A549 treated with GW870086 at 1 μM for 4 hours (cell line): ENCODE measurements at places on chromosomes 7 and 10. TPM values are rescaled to one million over a fixed set of nuclear protein-coding genes. Genes with fewer than 3 reads are reported as not detected.

FKBP9 gene
- total RNA-seq = 71.5 to 117 TPM (median 90.5 TPM) in 5 replicates

GJD4 gene
- 0.08 TPM in 2 of 5 replicates, not detected in the others for total RNA-seq

ETV1 gene
- total RNA-seq = 1.8 to 3.4 TPM (median 2.3 TPM) in 5 replicates

ELN gene
- total RNA-seq = 0.06 to 0.16 TPM (median 0.08 TPM) in 5 replicates

HYAL4 gene
- 0.07 TPM in 1 of 5 replicates, not detected in the others for total RNA-seq

DNAAF5 gene
- total RNA-seq = 37.4 to 49.1 TPM (median 45.2 TPM) in 5 replicates

PRPS1L1 gene
- not detected in 5 replicates for total RNA-seq

OR6B1 gene
- total RNA-seq = not detected in 5 replicates

GIMAP4 gene
- not detected in 5 replicates for total RNA-seq

C10orf67 gene
- total RNA-seq = 0.05 to 0.17 TPM (median 0.08 TPM) in 3 of 5 replicates, not detected in the others

PPP1R3C gene
- 16.0 to 20.6 TPM (median 17.1 TPM) in 5 replicates for total RNA-seq

PHKG1 gene
- total RNA-seq = 0.35 to 1.9 TPM (median 0.48 TPM) in 5 replicates

ENKUR gene
- total RNA-seq = 0.12 to 0.29 TPM (median 0.21 TPM) in 5 replicates

TUBAL3 gene
- 0.19 to 0.50 TPM (median 0.27 TPM) in 5 replicates for total RNA-seq

HNRNPF gene
- 305 to 356 TPM (median 349 TPM) in 5 replicates for total RNA-seq

PRSS37 gene
- total RNA-seq = not detected in 5 replicates

OR2A12 gene
- not detected in 5 replicates for total RNA-seq

CALHM1 gene
- not detected in 5 replicates for total RNA-seq

BAMBI gene
- 12.4 to 16.5 TPM (median 14.3 TPM) in 5 replicates for total RNA-seq

CDH23 gene
- 1.9 to 3.4 TPM (median 2.1 TPM) in 5 replicates for total RNA-seq

AKR1E2 gene
- total RNA-seq = 5.6 to 7.2 TPM (median 6.6 TPM) in 5 replicates

GPR26 gene
- not detected in 5 replicates for total RNA-seq

FAM131B gene
- 0.27 to 0.65 TPM (median 0.40 TPM) in 5 replicates for total RNA-seq

CHCHD2 gene
- total RNA-seq = 632 to 765 TPM (median 688 TPM) in 5 replicates

HMX2 gene
- 0.14 to 0.25 TPM in 2 of 5 replicates, not detected in the others for total RNA-seq

CTAGE4 gene
- total RNA-seq = not detected in 5 replicates

MSMB gene
- total RNA-seq = 0.51 TPM in 1 of 5 replicates, not detected in the others

TMEM60 gene
- 21.3 to 28.9 TPM (median 26.2 TPM) in 5 replicates for total RNA-seq

NPY4R gene
- total RNA-seq = 28.0 to 43.1 TPM (median 39.2 TPM) in 5 replicates

DIP2C gene
- total RNA-seq = 7.1 to 11.8 TPM (median 11.1 TPM) in 5 replicates

TRIM50 gene
- total RNA-seq = 0.08 TPM in 1 of 5 replicates, not detected in the others

CAMK1D gene
- total RNA-seq = 6.1 to 7.9 TPM (median 6.9 TPM) in 5 replicates

GRM8 gene
- not detected in 5 replicates for total RNA-seq

NUTM2A gene
- total RNA-seq = 0.10 to 0.21 TPM (median 0.16 TPM) in 3 of 5 replicates, not detected in the others

H2BK1 gene
- total RNA-seq = not detected in 5 replicates

TCAF2 gene
- total RNA-seq = 0.61 to 1.1 TPM (median 0.81 TPM) in 5 replicates

MMD2 gene
- not detected in 5 replicates for total RNA-seq

FGFBP3 gene
- total RNA-seq = 2.3 to 2.7 TPM (median 2.6 TPM) in 5 replicates

SLIT1 gene
- total RNA-seq = 0.03 to 0.17 TPM (median 0.09 TPM) in 4 of 5 replicates, not detected in the other

LIPN gene
- total RNA-seq = not detected in 5 replicates

TNS3 gene
- 70.1 to 86.2 TPM (median 80.4 TPM) in 5 replicates for total RNA-seq

CRCP gene
- total RNA-seq = 23.1 to 31.9 TPM (median 26.8 TPM) in 5 replicates

LRRC18 gene
- not detected in 5 replicates for total RNA-seq

TMEM213 gene
- total RNA-seq = not detected in 5 replicates

NOLC1 gene
- total RNA-seq = 160 to 171 TPM (median 166 TPM) in 5 replicates

PRKCQ gene
- total RNA-seq = 3.5 to 4.6 TPM (median 4.2 TPM) in 5 replicates

VGF gene
- total RNA-seq = 12.8 to 27.7 TPM (median 17.7 TPM) in 5 replicates

STEAP1 gene
- 13.4 to 16.3 TPM (median 15.9 TPM) in 5 replicates for total RNA-seq

CPA2 gene
- 0.10 TPM in 1 of 5 replicates, not detected in the others for total RNA-seq

TMEM273 gene
- total RNA-seq = not detected in 5 replicates

FAM25A gene
- not detected in 5 replicates for total RNA-seq

CASTOR2 gene
- 3.9 to 5.0 TPM (median 4.4 TPM) in 5 replicates for total RNA-seq

PNLIPRP3 gene
- not detected in 5 replicates for total RNA-seq

GOLGA7B gene
- 3.1 to 4.7 TPM (median 4.1 TPM) in 5 replicates for total RNA-seq

NODAL gene
- total RNA-seq = not detected in 5 replicates
